Daoy (cell line): ENCODE measurements at places on chromosomes 1 and 21. TPM values are rescaled to one million over a fixed set of nuclear protein-coding genes. Genes with fewer than 3 reads are reported as not detected.
A peak's percentile ranks its signal among the peaks of the same experiment; 100 is the strongest.

PDXK gene
- 60.2 and 104 TPM in 2 replicates for total RNA-seq

WNT3A gene
- total RNA-seq = not detected in 2 replicates

PRAMEF33 gene
- not detected in 2 replicates for total RNA-seq

DNA sequence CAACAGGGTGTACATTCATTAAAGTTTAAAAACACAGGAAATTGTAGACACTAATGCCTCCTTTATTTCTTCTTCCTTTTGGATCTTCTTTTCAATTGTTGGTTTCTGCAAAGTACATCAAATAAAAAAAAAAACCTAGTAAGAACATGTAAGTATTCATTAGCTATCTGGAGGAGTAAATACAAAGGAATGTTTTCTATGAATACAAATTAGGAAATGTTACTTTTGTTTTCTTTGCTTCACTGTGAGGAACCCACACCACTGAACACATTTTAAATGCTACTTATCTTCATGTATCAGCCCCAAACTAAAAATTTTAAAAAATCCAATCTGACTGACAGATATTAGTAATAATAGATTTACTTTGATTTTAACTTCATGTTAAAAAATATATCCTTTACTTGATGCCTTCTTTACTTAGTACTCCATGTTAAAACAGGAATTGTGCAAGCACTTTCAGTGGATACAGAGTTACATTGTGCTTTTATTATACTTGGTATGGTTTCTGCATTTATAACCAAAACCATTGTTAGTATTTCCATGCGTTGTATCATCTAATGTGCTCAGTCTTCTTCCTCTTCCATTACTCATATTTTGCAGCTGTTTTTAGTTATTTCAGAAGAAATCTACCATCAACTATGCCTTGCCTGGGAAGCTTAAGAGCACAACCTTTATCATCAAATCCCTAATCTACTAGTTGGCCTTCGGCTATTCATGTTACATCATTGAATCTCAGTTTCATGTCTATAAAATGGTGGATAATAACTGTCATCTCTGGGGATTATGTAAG lies 236.9 kb upstream of the DPYD start:
- no peak for DNase-seq

GRCh38 chr21:44989537-44989886 lies 49.7 kb downstream of the SLX9 start:
- no peak for DNase-seq

DNA sequence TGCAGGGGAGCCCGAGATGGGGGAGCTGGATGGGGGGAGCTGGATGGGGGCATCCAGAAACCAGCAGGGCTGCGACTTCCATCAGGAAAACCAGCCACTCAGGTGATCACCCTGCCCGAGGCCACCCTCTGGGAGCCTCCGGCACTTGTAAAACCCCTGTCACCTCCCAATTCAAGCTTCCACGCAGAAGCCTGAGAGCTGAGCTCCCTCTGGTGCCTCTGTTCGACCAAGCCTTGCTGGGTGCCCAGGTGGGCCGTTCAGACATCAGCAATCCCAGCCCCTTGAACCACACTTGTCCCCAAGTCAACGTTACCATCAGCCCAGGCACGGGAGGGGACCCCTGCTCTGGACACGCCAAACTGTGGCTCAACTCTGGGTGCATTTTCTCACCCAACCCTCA lies 59.6 kb downstream of the MEGF6 start:
- DNase-seq = no peak

DNA sequence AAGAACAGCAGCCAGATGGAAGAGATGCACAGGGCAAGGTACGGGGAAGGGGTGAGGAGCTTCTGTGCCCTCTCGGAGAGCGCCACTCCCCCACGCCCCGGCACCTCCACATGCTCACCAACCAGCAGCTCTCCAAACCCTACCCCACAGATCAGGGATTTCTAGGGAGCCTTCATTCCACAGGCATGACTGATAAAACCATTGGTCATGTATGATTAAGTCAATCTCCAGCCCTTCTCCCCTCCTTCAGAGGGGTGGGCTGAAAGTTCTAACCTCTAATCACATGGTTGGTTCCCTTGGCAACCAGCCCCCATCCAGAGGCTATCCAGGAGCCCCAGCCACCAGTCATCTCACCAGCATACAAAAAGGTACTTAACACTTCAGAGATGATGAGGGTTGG lies 144.7 kb downstream of the TGFBR3 start:
- DNase-seq = no peak

DNA sequence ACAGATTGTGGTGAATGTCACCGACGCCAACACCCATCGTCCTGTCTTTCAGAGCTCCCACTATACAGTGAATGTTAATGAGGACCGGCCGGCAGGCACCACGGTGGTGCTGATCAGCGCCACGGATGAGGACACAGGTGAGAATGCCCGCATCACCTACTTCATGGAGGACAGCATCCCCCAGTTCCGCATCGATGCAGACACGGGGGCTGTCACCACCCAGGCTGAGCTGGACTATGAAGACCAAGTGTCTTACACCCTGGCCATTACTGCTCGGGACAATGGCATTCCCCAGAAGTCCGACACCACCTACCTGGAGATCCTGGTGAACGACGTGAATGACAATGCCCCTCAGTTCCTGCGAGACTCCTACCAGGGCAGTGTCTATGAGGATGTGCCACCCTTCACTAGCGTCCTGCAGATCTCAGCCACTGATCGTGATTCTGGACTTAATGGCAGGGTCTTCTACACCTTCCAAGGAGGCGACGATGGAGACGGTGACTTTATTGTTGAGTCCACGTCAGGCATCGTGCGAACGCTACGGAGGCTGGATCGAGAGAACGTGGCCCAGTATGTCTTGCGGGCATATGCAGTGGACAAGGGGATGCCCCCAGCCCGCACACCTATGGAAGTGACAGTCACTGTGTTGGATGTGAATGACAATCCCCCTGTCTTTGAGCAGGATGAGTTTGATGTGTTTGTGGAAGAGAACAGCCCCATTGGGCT lies 3.0 kb downstream of the CELSR2 start:
- no peak for DNase-seq

- DNase-seq = no peak
Observed at GRCh38 chr1:163331116-163331515, 9.4 kb downstream of the NUF2 start.

DNA sequence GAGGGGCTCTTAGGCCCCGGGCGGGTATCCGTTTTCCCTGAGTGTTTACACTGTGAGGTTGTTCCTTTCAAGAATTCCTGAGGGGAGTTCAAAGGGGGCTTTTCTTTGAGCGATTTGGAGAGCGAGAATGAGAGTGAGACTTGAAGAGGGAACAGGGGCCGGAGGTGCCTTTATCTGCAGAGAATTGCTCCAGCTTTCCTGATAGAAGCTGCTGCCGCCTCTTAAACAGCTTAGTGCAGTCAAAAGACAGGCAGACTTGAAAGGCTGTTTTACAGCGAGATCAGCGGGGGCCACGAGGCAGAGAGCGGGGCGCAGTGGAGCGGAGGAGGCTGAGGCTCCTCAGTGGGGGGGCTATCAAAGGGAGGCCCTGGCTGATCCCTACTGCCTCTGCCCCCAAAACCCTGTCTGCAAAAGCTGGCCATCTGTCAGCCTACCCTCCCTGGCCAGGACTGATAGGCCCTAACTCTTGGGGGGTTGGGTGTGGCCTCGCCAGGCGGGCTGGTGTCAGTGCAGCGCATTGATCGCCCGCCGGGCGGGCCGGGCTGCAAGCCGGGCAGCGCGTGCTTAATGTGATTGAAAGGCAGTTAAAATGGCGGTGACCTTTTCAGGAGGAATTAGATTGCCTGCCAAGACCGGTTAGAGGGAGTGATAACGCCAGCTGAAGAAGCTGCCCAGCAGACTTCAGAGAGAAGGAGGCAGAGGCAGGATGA lies 36.4 kb downstream of the TMEM53 start:
- DNase-seq = no peak

DNA sequence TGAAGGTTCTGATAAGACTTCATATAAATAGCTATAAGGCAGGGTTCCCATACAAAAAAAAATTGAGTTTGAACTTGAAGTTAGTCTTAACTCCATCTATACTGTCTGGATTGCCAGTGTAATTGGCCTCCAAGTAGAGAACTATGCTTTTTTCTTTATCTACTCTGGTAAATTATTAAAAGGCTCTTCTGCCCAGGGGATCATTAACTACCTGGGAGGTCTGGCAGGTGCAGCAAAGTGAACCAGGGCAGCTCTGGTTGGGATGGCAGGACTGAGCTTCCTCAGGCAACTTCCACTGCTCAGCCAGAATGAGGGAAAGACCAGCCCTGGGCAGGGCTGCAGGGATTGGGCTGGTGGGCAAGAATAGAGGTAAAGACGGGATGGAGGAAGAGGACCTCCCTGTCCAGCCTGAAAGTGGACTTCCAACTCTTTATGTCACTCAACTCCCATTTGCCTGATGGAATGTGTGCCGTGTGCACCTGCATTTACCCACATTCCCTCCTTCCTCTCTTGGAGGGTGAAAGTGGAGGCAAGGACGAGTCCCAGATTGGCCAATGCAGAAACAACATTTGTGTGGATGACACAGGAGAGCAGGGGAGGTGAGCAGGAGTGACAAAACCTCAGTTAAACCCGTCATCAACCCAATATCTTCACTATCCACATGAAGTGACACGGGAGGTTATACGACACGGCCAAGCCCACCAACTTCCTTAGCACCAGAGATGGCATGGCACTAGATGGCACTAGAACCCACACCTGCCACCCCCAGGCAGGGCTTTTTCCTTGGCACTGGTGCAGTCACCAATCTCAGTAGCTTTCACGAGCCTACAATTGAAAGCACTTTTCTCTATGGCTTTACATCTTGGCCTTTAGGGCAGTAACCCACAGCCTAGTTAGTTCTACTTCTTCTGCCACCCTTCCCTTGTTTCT lies 25.2 kb downstream of the CCN1 start:
- DNase-seq = peak; percentile 49

GRCh38 chr1:78869136-78869535 lies 137.4 kb downstream of the ADGRL4 start:
- DNase-seq = no peak

DNA sequence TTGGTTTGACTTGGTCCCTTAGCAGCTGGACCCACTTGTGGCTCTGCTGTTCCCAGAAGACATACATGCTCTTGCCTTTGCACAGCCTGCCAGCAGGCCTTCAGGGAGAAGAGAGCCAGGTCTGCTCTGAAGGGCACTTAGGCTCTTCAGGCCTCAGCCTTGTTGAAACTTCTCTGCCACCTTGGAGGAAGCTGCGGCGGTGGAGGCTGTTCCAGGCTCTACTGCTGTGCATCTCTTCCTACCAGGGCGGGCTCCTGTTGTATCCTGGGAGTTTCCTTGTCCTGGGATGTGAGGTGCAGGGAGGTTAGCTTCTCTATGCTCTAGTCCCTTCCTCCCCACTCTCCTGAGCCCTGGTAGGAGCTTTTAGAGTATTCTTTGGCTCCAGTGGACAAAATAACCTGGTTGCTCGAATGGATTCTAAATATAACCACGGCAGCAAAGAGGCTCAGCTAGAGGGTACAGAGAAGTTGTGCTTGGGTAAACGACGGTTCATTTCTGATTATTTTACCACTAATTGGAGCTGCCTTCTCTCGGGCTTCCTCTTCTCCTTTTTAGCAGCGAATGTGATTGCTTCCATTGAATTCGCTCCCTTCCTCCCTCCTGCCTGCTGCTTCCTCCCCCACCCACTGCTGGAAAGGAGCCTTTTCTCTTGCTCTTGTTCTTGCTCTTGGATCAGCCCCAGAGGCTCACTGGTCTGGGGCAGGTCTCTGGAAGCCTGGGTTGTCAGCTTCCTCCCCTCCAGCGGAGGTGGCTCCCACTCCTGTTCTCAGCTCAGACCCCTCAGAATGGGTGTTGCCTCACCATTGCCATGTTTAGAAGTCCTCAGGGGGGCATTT lies 126.6 kb upstream of the CACNA1E start:
- DNase-seq = no peak

GRCh38 chr21:34726627-34727337 lies 58.0 kb downstream of the CLIC6 start:
- DNase-seq = peak; percentile 55
